ENCODE measurements at places on chromosomes 12 and 14.

- DNase-seq: no peak
Observed at GRCh38 chr14:105353136-105353535, 38.6 kb downstream of the PACS2 start.

DNA sequence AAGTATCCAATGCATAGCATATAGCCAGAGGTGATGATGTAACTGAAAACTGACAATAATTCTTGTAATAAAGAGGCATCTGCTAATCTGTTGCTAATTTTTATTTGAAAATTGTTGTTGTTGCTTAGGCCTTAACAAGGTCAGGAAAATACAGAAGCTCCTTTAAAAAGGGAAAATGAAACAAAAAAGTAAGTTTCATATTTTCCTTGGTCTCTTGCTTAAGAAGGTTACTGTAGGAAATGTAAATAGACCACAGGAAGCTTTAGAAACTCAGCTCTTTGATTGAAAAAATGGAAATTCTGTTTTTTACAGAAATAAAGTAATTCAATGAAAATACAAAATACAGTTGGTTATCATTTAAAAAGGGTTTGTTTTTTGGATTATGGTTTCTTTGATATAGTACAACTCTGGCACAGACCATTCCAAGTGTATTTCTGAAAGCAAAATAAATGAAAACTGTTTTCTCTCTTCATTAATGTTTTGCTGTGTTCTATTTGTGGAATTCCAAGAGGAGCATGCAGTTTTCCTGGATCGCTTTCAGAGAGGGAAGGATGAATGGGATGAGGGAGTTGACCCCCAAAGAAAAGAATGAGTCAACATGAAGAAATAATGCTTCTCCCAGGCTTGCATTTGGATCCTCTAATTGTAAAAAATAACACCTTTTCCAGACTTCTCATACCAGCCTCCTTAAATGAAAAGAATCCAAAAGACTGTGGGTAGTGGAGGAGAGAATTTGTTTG is 398.0 kb upstream of the FAR2 start:
- DNase-seq: no peak

DNA sequence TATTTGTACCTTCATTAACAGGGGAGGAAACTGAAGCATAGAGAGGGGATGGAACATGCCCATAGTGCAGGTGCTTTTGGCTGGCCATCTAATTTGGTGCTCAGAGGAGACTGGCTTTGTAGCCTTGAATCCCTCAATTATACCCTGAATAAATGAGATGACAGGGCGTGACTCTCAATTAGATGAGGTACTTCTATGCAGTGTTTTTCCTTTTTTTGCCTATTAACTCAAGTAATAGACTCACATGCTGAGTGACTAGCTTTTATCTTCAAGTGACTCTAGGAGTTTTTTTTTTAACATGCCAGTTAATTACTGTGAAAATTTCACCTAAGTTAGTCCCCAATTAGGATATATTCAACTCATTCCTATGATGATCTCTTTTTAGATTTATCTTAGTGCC is 243.7 kb downstream of the DACT1 start:
- no peak for DNase-seq

DNA sequence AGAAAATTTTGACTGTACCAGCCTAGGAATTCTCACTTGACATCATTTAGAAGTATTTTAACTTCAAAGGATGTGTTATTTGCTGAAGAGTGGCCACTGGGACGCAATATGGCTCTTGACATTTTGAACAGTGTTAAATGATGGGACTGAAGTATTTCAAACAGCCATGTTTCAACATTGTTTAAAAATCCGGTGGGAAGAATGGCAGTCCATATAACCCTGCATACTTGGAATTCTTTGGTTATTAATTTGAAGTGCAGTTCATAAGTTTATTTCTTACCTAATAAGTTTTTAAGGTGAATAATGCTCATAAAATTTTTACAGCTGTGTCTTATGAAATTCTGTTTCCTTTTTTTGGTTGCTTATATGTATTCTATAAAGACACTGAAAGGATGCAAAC is 8.3 kb downstream of the TMTC2 start:
- DNase-seq: no peak

- no peak for DNase-seq
Observed at GRCh38 chr14:50002926-50003212, 110.0 kb downstream of the ARF6 start.

- DNase-seq: no peak
Observed at GRCh38 chr14:21169573-21169972, 13.7 kb upstream of the OR5AU1 start.

GRCh38 chr12:132125736-132126135 is 18.4 kb downstream of the DDX51 start:
- DNase-seq: no peak

- no peak for DNase-seq
Observed at GRCh38 chr14:22976620-22977433, 5.5 kb downstream of the AJUBA start.

- DNase-seq: no peak
Observed at GRCh38 chr12:72024613-72025012, 86.0 kb downstream of the TPH2 start.

- DNase-seq: peak; percentile 79
Observed at GRCh38 chr14:105480807-105481801, 5.6 kb upstream of the CRIP1 start.

DNA sequence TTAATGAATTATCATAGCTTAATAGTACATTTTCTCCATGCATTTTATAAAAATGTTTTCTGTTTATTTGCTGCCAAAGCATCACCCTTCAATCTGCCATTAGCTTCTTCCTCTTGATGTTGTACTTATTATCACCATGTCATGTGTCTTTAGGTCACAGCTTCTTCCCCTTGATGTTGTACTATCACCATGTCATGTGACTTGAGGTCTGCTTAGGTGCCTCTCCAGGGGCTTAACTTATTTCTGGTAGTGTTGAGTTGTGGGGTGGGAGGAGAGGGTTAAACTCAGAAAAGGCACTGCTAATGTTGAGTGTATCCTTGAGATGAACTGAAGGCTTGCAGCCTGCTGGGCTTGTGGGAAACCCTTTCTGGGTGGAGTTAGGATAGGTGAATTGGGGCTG is 87.8 kb downstream of the DAAM1 start:
- DNase-seq: no peak

GRCh38 chr12:106138633-106139421 is at the start of gene NUAK1:
NUAK1 (minus strand) TSS chr12:106138954; CDS start chr12:106138653, 301 bp downstream.
- DNase-seq: no peak

DNA sequence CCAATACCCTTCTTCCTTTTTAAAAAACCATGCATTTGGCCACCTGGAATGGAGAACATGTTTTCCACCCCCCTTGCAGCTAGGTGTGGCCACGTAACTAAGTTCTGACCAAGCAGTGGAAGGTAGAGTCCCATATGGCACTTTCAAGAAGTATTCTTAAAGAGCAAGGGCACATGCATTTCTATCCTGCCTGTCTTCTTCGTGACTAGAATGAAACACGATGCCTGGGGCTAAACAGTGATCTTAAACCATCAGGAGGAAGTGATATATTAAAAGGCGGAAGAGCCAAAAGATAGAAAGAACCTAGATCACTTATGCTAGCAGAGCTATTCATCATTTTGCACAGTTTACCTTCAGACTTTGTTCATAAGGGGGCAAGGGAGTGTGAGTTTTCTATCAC is 16.0 kb upstream of the DDX11 start:
- no peak for DNase-seq

GRCh38 chr12:32692358-32692757 is 13.3 kb downstream of the DNM1L start:
- DNase-seq: no peak

GRCh38 chr12:71665090-71665463 is 976 bp downstream of the THAP2 start:
- no peak for DNase-seq

DNA sequence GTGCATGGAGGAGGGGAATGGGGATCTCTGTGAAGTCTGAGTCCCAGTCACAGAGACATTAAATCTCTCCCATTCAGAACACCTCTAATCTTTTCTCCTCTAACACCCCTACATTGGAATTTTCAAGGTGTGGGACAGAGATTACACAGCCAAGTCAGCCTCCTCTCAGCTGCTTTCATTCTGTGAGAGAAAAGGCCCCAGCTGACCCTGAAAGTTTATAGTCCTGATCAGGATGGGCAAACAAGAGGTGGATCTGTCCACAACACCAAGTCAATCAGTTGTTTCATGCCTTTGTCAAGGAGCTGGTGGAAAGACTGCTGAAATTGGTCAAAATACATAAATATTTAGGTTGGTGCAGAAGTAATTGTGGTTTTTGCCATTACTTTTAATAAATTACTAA is 218.9 kb downstream of the SEC23A start:
- no peak for DNase-seq

- peak; percentile 14 for DNase-seq
Observed at GRCh38 chr14:102063109-102063807, 23.6 kb downstream of the HSP90AA1 start.
